ENCODE measurements at places on chromosomes 2 and 18. TPM values are rescaled to one million over a fixed set of nuclear protein-coding genes. Genes with fewer than 3 reads are reported as not detected.

SLC5A7 gene
- total RNA-seq, result not detected

- no peak for DNase-seq
Measured at GRCh38 chr2:14790041-14790640, 157.6 kb downstream of the LRATD1 start.

DNA sequence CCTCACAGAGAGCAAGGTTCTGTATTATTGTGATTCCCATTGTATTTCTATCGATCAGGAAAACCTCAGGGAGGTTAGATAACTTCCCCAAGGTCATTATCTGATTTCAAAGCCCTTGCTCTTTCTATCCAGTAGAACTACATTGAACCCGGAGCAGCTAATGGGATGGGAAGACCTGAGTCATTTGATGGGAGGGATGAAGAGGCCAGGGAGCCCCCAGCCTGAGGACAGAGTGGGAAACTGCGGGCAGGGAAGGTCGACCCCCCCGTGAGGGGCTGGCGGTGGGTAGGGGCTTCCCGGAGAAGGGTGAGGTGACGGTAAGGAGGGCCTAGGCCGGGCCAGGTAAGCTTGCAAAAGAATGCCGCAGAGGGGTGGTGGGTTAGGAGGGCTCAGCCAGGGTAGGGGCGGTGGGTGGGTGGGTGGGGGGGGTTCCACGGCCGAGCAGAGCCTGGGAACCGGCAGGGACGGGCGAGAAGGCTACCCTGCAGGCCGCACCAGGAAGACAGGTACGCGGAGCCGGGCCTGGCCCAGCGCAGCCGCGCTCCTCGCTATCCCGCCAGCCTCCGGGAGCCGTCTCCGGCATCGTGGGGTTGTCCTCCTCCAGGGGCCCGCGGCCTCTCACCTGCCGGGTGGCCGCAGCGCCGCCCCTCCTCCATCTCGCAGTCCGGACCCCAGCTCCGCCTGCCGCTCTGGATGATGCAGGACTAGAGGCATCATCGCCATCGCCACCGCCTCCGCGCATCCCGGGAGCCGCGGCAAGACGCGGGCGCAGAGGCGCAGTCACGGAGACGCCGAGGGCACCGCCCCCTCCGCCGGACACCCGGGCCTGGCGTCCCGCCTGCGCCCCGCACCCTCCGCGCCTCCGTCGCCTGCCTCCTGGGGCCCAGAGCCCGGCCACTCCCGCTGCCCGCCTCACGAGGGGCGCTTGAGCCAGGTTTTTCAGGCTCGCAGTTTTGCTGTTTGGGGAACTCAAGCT lies at the start of gene GPR75:
Gene GPR75, minus strand, starts transcription at position 762 of the 976 bp plus-strand sequence. CDS start 5,211 bp downstream, outside the sequence.
- DNase-seq, result peak; percentile 18

- DNase-seq, result peak; percentile 80
Measured at GRCh38 chr2:102057502-102058292, 65.9 kb downstream of the IL1R2 start.

DNA sequence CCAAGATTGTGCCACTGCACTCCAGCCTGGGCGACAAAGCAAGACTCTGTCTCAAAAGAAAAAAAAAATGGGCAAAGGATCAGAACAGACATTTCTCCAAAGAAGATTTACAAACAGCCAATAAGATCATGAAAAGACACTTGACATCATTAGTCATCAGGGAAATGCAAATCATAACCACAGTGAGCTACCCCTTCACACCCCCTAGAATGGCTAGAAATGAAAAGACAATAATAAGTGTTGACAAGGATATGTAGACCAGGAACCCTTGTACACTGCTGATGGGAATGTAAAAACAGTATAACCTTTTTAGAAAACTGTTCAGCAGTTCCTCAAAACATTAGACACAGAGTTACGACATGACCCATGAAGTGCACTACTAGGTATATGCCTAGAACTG lies 18.4 kb upstream of the MTERF4 start:
- DNase-seq, result no peak

GRCh38 chr2:8576525-8577167 lies 105.2 kb upstream of the ID2 start:
- no peak for DNase-seq

REG1B gene
- not detected for total RNA-seq

HOXD10 gene
- 58.7 TPM for total RNA-seq

DNA sequence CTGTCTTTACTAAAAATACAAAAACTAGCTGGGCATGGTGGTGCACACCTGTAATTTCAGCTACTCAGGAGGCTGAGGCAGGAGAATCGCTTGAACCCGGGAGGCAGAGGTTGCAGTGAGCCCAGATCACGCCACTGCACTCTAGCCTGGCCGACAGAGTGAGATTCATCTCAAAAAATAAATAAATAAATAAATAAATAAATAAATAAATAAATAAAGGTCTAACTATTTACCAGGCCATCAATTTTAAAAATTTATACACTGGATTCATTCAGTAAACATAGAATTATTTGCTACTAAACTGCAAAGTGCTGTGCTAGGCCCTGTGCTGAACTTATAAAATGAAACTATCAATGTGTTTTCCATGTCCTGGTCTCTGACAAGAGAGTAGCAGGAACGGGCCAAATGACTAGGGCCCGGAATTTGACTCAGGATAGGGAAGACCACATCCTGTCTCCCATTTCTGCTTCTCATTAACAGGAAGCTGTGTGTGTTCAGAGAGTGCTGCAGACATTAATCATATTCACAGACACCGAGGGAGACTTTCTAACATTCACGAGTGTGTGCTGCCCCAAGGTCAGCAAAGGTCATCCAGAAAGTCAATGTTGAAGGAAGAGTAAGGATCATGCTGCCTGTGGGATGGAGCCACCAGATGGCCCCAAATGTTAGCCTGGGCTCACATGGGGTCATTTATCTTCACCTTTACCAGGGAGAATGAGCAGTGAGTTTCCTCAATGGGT lies 95.8 kb downstream of the SPP2 start:
- peak; percentile 79 for DNase-seq

GRCh38 chr2:234731236-234731635 lies 220.6 kb upstream of the SH3BP4 start:
- no peak for DNase-seq

DNA sequence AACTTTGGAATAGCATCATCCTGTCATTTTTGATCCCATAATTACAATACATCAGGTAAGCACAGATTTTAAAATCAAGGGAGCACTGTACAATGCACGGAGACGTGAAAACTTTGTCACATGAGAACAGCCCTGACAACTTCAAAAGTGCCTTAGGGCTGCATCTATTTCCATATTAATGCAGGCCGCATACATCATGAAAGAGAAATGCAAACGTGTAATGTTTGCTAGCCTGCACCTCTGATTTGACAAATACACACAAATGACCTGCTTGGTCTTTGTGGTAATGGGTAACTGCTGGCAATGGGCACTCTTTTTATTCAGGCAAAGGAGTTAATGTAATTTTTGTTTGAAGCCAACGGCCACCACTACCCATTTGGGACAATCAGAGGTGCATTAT lies 202.0 kb upstream of the EPHA4 start:
- DNase-seq, result no peak

PTPRM gene
- total RNA-seq, result 48.6 TPM

CHRNG gene
- total RNA-seq, result not detected

GRCh38 chr18:13461469-13461868 lies 242.9 kb downstream of the LDLRAD4 start:
- peak; percentile 3 for DNase-seq

LINC00305 gene
- not detected for total RNA-seq

IKZF2 gene
- 4.2 TPM for total RNA-seq

- DNase-seq, result no peak
Measured at GRCh38 chr2:19228181-19228593, 130.2 kb downstream of the OSR1 start.

DNA sequence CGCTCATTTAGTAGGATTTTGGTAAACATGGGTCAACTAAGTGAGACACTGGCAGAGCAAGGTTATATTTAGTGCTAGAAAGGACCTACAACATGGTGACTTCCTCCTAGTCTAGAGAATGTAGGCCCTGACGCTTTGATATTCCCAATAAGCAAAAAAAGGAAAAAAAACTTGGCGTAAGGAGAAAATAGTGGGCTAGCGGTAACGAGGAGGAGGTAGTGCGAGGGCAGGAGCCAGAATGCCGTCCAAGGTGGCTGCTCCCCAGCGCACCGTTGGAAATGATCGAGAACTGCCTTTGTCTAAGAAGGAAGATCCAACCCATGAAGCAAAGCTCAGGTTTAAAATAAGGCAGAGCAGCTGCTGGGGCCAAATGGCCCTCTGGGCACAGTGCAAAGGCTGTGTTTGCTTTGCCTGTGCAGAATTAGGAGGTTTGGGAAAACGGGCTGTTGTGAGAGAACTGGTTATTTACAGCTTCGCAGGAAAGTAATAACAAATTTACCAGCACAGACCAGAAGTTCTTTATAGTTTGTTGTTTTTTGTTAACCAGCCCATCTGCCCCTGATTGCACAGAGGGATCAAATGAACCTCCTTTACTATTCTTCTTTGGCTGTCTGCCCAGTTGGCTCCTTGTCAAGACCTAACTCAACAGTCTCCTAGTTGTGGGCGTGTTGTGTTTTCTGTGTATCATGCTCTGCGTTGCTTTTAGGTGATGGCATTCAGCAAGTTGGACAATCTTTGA lies 86.6 kb downstream of the ITGB1BP1 start:
- DNase-seq, result peak; percentile 98

GRCh38 chr2:219461047-219461514 lies 26.4 kb downstream of the SPEG start:
- DNase-seq, result no peak

DNA sequence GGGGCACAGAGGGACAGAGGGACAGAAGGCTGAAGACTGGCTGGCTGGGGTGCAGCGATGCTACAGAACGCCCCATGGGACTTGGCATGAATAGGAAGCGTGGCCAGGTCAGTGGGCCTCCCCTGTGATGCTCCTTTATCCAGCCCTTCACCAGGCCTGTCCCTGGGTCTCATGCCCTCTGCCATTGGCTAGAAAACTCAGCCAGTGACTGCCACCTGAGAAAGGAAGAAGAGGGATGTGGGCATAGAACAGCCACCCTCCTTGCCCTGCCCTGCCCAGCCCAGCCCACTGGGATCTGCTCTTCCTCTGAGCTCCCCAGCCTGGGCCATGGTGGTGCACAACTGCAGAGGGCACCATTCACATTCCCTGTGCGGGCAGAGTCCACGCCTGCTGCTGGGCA lies 10.5 kb upstream of the LAPTM4A start:
- no peak for DNase-seq

GRCh38 chr2:104361414-104361813 lies 492.5 kb upstream of the POU3F3 start:
- DNase-seq, result no peak

CPS1 gene
- 21.6 TPM for total RNA-seq

- peak; percentile 93 for DNase-seq
Measured at GRCh38 chr18:3391704-3392466, 58.1 kb upstream of the TGIF1 start.

TMEM198 gene
- total RNA-seq, result 2.9 TPM

DNA sequence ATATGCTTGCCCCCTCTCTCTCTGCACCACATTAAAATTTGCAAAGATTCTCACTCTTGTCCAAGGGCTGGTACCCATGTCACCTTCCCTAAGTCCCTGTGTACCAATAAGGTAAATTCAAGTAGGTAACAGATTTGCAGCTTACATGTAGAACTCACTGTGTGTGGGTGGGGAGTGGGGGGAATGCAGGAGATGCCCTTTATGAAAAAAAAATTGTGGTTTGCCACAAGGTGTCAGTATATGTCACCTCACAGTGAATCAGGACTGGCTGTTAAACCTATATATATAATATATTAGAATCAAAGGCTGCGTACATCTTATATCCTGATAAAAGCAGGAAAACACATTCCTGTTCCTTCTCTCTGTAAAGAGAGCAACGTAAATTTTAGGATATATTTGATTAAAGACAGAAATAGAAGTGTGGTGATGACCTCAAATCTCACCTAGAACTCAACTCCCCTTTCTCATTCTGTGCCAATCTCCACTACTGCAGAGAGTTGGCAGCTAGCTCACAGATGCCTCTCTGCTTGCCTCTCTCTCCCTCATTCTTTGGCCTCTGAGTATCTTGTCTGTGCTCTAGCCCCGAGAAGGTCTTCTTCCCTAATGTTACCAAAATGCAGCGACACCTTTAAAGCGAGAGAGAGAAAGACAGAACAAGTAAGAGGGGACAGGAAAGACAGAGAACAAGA lies 536 bp downstream of the XDH start:
- DNase-seq, result no peak

TNS1 gene
- total RNA-seq, result 147 TPM

ACTG2 gene
- 59.6 TPM for total RNA-seq

- peak; percentile 13 for DNase-seq
Measured at GRCh38 chr18:53909668-53910067, 314.8 kb downstream of the MBD2 start.

DNA sequence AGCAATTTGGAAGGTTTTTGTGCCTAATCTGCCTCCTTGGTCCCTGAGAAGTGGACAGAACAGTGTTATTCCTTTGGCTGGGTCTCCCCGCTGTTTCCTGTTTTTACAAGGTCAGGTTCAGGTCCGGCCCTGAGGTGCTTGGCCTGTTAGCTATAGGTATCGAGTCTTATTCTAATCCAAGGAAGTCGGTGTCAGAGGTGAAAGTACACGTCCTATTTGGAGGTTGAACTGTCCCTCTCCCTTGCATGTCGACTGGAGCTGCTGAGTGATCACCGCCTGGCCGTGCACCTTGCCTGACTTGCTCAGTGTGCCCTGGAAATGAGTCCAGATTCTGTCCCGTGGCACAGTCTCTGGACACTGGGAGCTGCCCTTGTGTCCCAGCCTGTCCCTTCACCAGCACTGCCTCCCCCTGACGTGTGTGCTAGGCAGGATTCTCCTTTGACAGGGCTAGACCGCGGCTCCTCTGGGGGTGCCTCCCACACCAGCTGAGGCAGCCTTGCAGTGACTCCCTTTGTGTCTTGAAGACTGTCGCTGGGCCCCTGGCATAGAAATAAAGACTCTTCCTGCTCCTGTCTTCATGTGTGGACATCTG lies 65.7 kb upstream of the RBM44 start:
- peak; percentile 49 for DNase-seq

ARL4C gene
- 16.4 TPM for total RNA-seq

DNA sequence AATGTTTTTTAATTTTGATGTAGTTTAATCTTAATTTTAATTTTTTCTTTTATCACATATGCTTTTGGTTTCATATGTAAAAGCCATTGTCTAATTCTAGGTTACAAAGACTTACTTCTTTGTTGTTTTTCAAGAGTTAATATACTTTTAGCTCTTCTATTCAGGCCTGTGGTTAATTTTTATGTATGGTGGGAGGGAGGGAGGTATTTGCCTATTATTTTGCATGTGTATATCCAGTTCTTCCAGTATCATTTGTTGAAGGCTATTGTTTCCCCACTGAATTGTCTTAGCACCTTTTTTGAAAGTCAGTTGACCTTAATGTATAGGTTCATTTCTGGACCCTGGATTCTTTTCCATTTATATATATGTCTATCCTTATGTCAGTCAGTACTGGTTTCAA lies 23.4 kb downstream of the USP14 start:
- DNase-seq, result no peak

NCKAP5 gene
- 28.7 TPM for total RNA-seq

LIPT1 gene
- 6.5 TPM for total RNA-seq

KIF1A gene
- total RNA-seq, result not detected

FASTKD1 gene
- 13.5 TPM for total RNA-seq
